ENCODE measurements at places on chromosomes 6 and 20. TPM values are rescaled to one million over a fixed set of nuclear protein-coding genes. Genes with fewer than 3 reads are reported as not detected.

- H3K36me3 ChIP-seq, result peaks cover 4% of the 10 kb centered on the region
- H3K27me3 ChIP-seq, result no peaks in the 10 kb centered on the region
- H3K4me1 ChIP-seq, result no peaks in the 10 kb centered on the region
Measured at GRCh38 chr6:87346700-87347099, 2.1 kb downstream of the C6orf163 start.

DNA sequence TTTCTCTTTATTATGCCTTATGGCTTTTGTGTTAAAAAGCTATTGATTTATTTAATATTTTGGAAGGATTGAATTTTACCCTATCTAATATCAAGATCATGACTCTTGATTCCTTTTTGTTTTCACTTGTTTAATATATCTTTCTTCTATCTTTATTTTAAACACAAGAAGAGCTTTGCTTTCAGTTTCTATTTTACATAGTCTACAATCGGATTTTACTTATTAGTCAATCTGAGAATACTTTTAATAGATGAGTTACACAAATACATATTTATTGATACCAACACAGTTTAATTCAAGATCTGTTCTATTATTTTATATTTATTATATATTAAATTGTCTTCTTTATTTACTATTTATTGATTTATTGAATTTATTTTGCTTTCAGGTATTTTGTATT lies 218.8 kb downstream of the ESR1 start:
- H3K27me3 ChIP-seq, result peaks cover 12% of the 10 kb centered on the region
- H3K4me1 ChIP-seq, result no peaks in the 10 kb centered on the region
- no peak overlapping the region for H3K27ac ChIP-seq
- H3K36me3 ChIP-seq, result no peaks in the 10 kb centered on the region
- H3K4me3 ChIP-seq, result peak overlapping the region; percentile 15
- no peak for DNase-seq

NOL4L gene
- total RNA-seq, result 66.1 TPM

GRCh38 chr20:59219211-59219610 lies 55.6 kb downstream of the ZNF831 start:
- H3K27ac ChIP-seq, result peak overlapping the region; percentile 77
- H3K4me3 ChIP-seq, result no peak overlapping the region
- H3K36me3 ChIP-seq, result peaks cover 9% of the 10 kb centered on the region

DNA sequence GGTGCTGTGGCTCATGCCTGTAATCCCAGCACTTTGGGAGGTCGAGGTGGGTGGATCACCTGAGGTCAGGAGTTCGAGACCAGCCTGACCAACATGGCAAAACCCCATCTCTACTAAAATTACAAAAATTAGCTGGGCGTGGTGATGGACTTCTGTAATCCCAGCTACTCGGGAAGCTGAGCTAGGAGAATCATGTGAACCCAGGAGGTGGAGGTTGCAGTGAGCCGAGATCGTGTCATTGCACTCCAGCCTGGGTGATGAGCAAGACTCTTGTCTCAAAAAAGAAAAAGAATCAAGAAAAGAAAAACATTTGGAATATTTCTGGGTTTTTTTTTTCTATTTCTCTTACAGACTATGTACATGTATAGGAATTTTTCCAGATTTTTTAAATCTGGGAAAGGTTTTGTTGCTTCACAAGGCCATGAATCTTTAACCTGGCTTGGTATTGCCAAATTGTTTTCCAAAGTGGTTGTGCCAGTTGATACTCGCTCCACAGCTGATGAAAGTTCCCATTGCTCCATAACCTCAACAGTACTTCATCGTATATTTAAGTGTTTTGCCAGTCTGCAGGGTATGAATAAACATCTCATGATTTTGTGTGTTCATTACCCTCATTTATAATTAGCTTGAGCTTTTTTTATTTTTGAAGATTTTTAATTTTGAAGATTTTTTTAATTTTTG lies 33.5 kb downstream of the RNF217 start:
- H3K4me3 ChIP-seq, result no peak overlapping the region
- no peaks in the 10 kb centered on the region for H3K27me3 ChIP-seq
- no peaks in the 10 kb centered on the region for H3K4me1 ChIP-seq
- no peak overlapping the region for H3K27ac ChIP-seq
- DNase-seq, result no peak

TINAG gene
- not detected for total RNA-seq

BHLHE23 gene
- not detected for total RNA-seq

GRCh38 chr6:23245572-23245971 lies 676.2 kb downstream of the HDGFL1 start:
- H3K4me3 ChIP-seq, result no peak overlapping the region
- H3K27me3 ChIP-seq, result no peaks in the 10 kb centered on the region
- no peak for DNase-seq
- H3K36me3 ChIP-seq, result no peaks in the 10 kb centered on the region
- no peaks in the 10 kb centered on the region for H3K4me1 ChIP-seq
- no peak overlapping the region for H3K27ac ChIP-seq

IRAK1BP1 gene
- 5.0 TPM for total RNA-seq

All from naive thymus-derived CD8-positive, alpha-beta T cell (primary cell).